ENCODE measurements at places on chromosomes 2 and 18. TPM values are rescaled to one million over a fixed set of nuclear protein-coding genes. Genes with fewer than 3 reads are reported as not detected.

GRCh38 chr2:199806179-199806578 is 44.8 kb downstream of the FTCDNL1 start:
- no peaks in the 10 kb centered on the region for H3K4me1 ChIP-seq
- H3K27me3 ChIP-seq, result no peaks in the 10 kb centered on the region
- H3K4me3 ChIP-seq, result no peak overlapping the region
- H3K36me3 ChIP-seq, result no peaks in the 10 kb centered on the region
- no peak overlapping the region for H3K27ac ChIP-seq

- no peaks in the 10 kb centered on the region for H3K36me3 ChIP-seq
- H3K27ac ChIP-seq, result 0 out of 2 replicates have a peak overlapping the region, but pooled peaks have one; percentile 17
- H3K4me1 ChIP-seq, result peaks cover 41% of the 10 kb centered on the region
Observed at GRCh38 chr2:9307535-9307934, 100.9 kb downstream of the ASAP2 start.

GRCh38 chr2:156700681-156701080 is 264.5 kb downstream of the GPD2 start:
- no peaks in the 10 kb centered on the region for H3K27me3 ChIP-seq
- no peaks in the 10 kb centered on the region for H3K4me1 ChIP-seq
- H3K27ac ChIP-seq, result no peak overlapping the region
- H3K36me3 ChIP-seq, result no peaks in the 10 kb centered on the region

- H3K27me3 ChIP-seq, result peaks cover 63% of the 10 kb centered on the region
- DNase-seq, result no peak
- H3K36me3 ChIP-seq, result no peaks in the 10 kb centered on the region
- H3K4me1 ChIP-seq, result no peaks in the 10 kb centered on the region
Observed at GRCh38 chr18:80172056-80172455, 63.0 kb downstream of the ADNP2 start.

GRCh38 chr2:132497591-132497990 is 81.0 kb downstream of the GPR39 start:
- H3K36me3 ChIP-seq, result no peaks in the 10 kb centered on the region
- H3K4me3 ChIP-seq, result no peak overlapping the region
- no peaks in the 10 kb centered on the region for H3K27me3 ChIP-seq
- H3K4me1 ChIP-seq, result 0 out of 2 replicates have a peak, but pooled peaks cover under 1% of the 10 kb centered on the region

DNA sequence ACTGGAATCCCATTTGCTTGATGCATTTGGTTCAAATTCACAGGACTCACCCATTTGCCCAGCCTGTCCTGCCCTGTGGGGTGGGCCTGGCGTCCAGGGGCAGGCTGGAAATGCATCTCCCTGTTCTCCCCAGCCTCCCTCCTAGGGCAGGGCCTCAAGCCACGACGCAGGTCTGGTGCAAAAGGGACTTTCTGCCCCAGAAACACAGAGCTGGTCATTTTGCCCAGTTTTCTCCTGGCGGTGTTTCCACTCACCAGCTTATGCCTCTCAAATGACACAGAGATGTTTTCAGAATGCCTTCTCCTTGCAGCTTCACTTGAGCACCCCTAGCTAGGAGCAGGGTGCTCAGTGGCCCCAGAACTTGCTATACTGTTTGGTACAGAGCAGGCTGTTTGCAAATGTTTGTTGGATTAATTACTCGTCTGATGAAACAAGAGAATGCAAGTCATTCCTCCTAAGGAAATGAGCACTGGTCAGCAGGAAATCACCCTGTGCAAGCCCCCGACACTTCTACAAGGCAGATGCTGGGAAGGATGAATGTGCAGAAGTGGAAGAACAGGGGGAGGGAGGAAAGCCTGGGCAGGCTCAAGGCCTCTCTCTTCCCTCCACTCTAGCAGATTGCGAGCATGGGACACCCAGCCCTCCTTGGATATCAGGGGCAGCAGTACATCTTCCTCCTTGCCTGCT is 164.3 kb upstream of the APCDD1 start:
- no peaks in the 10 kb centered on the region for H3K36me3 ChIP-seq
- H3K4me1 ChIP-seq, result no peaks in the 10 kb centered on the region
- no peaks in the 10 kb centered on the region for H3K27me3 ChIP-seq
- H3K27ac ChIP-seq, result no peak overlapping the region

DNA sequence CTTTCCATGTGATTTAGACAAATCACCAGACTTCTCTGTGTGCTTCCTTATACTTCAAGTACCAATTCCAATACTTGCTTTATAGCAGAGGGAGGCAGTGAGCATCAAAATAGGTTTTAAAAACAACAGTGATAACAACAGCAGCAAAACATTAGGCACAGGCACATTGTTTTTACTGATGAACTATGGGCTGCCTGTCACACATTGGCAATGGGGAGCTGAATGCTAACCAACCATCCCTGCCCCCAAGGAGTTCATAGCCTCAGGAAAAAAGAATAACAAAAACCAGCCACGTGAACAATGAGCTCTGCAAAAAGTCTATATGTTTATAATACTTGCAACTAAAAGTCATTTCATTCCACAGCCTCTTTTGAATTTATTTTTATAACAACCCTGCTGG is 287.9 kb upstream of the TRIB2 start:
- H3K4me3 ChIP-seq, result no peak overlapping the region
- no peaks in the 10 kb centered on the region for H3K4me1 ChIP-seq
- no peak for DNase-seq
- no peak overlapping the region for H3K27ac ChIP-seq
- no peaks in the 10 kb centered on the region for H3K27me3 ChIP-seq

LCT gene
- not detected for total RNA-seq
